ENCODE measurements at places on chromosomes 7 and 10.

DNA sequence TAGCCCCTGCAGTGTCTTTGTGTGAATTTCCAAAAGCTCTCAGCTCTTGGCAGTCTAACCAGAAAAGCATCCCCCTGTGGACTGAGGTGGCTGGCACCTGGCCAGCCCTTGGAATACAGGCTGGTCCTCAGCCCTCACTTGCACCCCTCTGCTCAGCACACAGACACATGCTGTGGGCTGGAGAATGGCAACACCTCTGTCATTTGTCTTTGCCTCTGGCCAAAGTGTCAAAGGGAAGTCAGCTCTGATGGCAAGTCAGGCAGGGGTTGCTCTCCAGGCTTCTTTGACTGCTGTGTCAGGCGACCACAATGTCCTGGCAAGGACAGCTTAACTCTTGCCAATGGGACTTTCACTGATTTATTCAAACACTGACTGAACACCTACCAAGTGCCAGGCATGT, 724.8 kb downstream of the INHBA start:
- no peak for DNase-seq

DNA sequence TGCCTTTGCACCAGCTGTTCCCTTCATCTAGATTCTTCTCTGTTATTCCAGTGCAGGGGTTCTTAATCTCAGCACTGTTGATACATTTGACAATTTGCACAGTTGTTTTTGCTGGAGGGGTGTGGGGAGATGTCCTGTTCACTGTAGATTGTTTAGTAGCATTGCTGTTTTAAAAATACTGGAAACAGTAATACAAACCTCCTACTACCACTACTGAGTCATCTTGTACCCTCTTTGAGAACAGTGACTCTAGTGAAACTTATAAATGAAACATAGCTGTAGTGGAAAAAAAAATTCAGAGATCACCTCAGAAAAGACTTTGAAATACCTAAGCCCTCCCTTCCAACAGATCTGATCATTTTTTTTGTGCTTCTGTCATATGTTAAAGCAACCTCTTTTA, 154.8 kb upstream of the TMEM196 start:
- DNase-seq = no peak

GRCh38 chr10:23693501-23693901, 254.6 kb downstream of the OTUD1 start:
- DNase-seq = no peak

- no peak for DNase-seq
Observed at GRCh38 chr7:36735172-36735571, 10.9 kb upstream of the AOAH start.

- no peak for DNase-seq
Observed at GRCh38 chr7:122643250-122643649, 55.7 kb downstream of the RNF133 start.

DNA sequence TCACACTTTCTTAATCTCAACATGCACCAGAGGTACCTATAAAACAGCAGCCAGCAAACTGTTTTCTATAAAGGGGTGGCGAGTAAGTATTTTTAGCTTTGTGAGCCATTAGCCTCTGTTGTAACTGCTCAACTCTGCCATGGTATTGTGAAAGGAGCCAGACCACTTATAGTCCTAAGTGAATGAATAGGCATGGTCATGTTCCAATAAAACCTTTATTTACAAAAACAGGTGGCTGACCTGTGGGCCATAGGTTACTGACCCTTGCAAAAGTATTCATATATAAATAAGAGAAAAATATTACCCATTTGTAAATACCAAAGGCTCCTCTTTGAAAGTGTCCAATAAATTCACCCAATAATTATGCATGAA, 50.3 kb downstream of the ICA1 start:
- no peak for DNase-seq

DNA sequence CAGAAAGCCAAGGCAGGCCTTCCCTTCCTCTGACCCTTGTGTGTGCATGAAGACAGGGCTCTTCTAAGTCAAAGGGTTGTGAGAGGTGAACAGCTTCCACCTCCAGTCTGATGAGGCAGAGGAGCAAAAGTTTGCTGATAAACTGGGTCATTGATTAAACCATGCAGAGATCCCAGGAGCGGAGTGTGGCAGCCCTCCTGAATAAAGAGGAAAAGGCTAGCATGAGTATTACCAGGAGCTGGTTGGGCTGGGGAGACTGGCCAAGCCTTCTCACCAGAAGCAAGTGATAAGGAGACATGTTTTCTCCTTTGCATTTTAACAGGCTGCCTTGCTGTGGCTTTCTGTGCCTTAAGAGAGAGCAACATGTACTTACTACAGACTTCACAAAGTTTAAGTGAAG, 10.2 kb downstream of the LMOD2 start:
- no peak for DNase-seq

- DNase-seq = no peak
Observed at GRCh38 chr10:63833411-63834060, 312.3 kb downstream of the REEP3 start.

- no peak for DNase-seq
Observed at GRCh38 chr7:25002786-25003185, 22.8 kb upstream of the OSBPL3 start.

- no peak for DNase-seq
Observed at GRCh38 chr7:74355091-74355490, 65.9 kb downstream of the CLIP2 start.

GRCh38 chr10:130994845-130995244, 316.7 kb downstream of the TCERG1L start:
- no peak for DNase-seq

DNA sequence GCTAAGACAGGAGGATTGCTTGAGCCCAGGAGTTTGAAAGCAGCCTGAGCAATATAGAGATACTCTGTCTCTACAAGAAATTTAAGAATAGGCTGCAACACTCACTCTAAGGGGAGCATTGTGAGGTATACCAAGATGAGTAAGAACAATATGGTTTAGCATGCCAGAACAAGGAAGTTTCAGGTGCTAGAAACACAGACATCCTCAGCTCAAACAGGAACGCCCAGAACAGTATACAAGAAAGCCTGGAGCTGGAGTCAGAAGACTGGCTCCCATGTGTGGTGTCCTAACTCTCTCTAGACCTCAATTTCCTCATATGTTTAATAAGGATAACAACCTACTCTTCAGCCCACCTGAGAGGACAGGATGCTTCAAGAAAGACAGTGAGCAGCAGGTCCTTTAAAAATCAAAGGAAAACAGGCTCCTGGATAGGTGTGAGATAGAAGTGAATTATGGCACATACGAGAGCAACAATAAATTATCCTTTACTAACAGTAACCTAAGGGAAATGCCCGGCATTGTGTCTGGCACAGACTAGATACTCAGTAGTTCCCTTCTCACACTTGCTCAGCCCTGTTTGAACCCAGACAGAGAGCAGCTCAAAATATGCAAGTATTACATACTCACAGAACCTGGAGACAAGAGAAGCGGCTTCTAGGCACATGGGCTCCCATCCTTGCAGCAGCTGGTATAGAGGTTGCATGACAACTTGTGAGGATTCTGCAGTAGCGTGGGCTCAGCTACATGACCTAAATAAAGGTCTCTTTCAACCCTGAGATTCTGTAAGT, 45.4 kb downstream of the KAT6B start:
- DNase-seq = no peak

Measured in central memory CD4-positive, alpha-beta T cell (primary cell).